ENCODE measurements at places on chromosomes 2 and 18.

GRCh38 chr2:208024091-208024490 is 1.2 kb downstream of the PLEKHM3 start:
- DNase-seq: no peak

GRCh38 chr2:98519156-98519555 is 74.5 kb downstream of the INPP4A start:
- DNase-seq: no peak

GRCh38 chr2:37271376-37272067 is 40.1 kb downstream of the NDUFAF7 start:
- DNase-seq: no peak

DNA sequence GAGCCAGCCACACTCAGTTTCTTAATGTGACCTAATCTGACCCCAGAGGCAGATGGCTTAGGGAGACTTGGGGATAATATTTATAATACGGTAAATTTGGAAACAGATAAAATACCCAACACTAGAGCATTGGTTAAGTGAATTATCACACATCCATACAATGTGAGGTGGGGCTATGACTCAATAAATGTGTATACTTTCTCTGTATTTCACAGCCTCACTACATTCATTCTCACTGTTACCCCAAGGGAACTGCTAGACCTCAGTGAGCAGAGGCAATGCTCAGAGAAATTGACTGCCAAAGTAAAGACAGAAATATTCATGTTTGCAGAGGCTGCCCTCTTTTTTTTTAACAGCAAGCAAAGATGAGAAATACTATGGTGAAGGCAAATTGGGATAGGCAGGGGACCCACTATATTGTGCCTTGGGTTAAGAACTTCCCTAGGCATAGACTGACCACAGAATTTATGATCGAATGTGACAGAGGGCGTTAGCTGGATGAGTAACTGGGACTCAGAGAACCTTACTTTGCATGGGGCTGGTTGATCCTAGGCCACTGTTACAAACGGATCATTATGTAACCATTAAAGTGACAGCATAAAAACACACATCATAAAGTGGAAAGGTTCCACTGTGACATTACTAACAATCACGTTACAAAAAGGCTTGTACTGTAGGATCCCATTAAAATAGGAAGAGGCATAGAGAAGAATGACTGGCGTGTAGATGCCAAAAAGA is 246.0 kb upstream of the LYPD1 start:
- DNase-seq: no peak

DNA sequence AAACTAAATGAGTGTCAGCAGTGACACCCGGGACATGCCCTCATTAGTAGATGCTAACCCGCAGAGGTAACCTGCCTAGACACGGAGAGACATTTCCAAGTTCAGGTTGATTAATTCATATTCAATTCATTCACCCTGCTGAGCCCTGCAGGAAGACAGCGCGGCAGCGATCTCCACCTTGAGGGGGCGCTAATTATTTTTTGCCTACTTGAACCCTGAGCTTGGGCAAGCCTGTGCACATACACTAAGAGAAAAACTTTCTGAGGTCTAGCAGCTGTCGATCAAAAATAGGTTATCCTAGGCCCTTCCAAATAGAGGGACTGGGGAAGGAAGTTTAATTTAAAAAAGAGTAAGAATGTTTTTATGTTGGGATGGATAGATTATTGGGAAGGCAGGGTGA is 1.3 kb upstream of the LYPD6 start:
- peak; percentile 38 for DNase-seq

- DNase-seq: no peak
Measured at GRCh38 chr2:12587729-12588522, 128.8 kb upstream of the TRIB2 start.

GRCh38 chr2:233563663-233564430 is 2.7 kb downstream of the USP40 start:
- no peak for DNase-seq

DNA sequence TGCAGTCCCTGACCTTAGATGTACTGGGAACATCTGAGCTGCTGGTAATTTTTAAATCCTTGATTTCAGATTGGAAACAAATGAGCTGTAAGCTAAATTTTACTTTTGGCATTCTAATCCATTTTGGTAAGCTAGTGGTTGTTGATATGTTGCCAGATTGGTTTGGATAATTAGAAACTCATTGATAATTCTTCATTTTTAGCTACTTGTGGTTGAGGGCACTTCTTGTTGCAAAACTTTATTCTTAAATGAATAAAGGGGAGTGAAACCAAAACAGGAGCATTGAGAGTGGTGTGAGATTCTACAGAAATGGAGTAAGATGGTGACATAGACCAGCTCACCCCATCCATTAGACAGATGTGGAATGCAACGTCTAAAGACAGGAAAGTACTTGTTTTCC is 64.5 kb downstream of the ITGB1BP1 start:
- DNase-seq: no peak

DNA sequence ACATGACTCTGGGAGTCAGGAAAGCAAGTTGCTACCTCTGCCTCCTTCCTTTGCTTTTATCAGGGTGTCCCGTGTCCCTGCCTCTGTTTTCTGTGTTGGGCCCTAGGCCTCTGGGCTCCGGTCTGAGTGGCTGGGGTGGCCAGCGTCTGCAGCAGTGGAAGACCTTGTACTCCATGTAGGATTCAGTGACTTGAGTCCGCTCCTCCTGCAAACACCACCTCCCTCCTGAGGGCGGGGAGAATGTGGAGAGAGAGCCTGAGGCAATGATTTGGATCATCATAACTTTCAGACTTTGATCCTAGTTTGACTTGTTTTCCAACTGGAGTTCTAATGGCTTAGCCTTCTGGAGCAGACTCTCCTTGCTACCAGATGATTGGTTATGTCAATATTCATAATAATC is 30.8 kb downstream of the ATP6V1C2 start:
- no peak for DNase-seq

DNA sequence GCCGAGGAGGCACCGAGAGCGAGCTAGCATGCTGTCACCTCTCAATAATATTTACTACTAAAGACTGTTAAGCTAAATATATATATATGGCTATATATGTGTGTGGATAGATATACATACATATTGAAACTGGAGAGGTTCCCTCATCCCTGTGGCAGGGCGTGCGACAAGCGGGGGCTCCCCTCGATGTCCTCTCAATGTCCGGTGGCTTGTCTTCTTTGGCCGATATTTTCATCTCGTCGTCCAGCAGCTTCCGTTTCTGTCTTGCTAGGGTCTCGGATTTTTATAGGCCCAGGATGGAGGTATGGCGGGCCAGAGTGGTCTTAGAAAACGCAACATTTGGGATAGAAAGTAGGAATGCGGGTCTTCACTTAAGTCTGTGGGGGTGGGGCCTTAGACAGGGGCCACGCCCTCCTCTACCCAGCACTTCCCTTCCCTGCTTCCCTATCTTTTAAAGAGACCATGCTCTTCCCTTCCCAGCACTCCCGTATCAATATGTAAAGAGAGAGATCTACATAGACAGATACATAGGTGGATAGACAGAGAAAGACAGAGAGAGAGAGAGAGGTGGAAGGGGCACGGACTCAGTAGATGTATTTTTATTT is 866.8 kb downstream of the DSC3 start:
- DNase-seq: no peak

GRCh38 chr2:23480957-23481797 is 96.2 kb downstream of the KLHL29 start:
- DNase-seq: no peak

- DNase-seq: no peak
Measured at GRCh38 chr2:1967242-1968208, 223.2 kb upstream of the PXDN start.

- DNase-seq: no peak
Measured at GRCh38 chr18:13471971-13472628, 253.5 kb downstream of the LDLRAD4 start.

DNA sequence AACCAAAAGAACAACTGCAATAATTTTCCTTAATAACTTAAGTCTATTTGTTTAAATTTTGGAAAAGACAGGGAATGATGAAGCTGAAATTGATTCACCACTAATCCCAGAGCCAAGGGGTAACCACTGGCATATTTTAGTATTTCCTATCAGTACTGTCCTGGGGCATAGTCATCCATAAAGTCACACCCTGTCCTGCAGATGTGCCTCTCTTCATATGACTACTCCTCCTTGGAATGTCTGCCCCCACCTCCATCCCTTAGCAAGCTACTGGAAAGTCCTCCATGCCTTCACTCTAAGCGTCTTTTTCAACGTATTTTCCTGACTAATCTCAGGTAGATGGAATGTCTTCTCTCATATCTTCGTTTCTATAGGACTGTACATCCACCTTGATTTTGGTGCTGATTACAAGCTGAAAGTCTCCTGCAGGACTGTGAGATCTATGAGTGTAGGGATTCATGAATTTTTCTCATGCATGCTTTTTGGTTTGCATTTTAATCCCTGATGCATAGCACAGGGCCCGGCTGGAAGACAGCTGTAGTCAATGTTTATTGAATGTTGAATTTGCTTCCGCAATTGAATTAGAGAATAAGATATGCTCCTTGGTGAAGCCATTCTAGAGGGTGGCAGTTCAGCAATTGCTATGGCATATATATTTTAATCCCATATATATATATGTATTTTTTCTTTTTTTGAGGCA is 85.6 kb downstream of the MOGAT1 start:
- no peak for DNase-seq

GRCh38 chr2:85577386-85578242 is at the start of gene VAMP8:
TSS of gene VAMP8 (plus strand) at chr2:85577586. CDS start at chr2:85577647, 61 bp downstream.
- DNase-seq: peak; percentile 44

GRCh38 chr2:216224388-216224787 is 115.2 kb downstream of the XRCC5 start:
- no peak for DNase-seq

- no peak for DNase-seq
Measured at GRCh38 chr2:218904176-218904575, 23.5 kb downstream of the WNT10A start.

GRCh38 chr2:127039387-127040031 is 67.4 kb downstream of the BIN1 start:
- DNase-seq: no peak

DNA sequence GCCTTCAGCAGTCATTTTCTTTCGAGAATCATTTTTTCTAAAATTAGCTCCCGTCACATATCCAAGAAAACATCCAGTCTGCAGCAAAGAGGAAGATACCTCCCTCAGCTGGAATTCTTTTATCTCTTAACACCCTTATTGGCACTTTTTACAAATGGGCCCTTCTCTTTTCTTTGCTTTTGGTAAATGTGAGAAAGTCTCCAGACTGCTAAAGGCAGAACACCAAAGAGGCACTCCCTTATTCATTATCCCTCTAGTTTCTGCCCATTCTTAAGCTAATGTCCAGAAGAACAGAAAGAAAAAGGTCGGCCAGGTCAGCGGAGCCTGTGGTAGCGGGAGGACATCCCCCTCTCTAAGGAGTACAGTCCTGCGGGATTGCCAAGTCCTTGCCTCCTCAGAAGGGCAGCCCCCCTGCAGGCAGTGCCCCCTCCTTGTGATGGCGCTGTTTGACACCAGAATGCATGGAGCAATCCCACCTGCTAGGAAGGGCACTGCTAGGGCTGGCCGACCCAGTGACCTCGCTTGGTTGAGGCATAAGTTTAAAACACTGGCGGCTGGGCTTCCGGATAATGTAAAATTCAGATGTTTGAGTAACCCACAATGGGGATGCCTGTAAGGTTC is 34.0 kb downstream of the ST6GAL2 start:
- no peak for DNase-seq

GRCh38 chr2:46801731-46802664 is 113.6 kb downstream of the MCFD2 start:
- no peak for DNase-seq

DNA sequence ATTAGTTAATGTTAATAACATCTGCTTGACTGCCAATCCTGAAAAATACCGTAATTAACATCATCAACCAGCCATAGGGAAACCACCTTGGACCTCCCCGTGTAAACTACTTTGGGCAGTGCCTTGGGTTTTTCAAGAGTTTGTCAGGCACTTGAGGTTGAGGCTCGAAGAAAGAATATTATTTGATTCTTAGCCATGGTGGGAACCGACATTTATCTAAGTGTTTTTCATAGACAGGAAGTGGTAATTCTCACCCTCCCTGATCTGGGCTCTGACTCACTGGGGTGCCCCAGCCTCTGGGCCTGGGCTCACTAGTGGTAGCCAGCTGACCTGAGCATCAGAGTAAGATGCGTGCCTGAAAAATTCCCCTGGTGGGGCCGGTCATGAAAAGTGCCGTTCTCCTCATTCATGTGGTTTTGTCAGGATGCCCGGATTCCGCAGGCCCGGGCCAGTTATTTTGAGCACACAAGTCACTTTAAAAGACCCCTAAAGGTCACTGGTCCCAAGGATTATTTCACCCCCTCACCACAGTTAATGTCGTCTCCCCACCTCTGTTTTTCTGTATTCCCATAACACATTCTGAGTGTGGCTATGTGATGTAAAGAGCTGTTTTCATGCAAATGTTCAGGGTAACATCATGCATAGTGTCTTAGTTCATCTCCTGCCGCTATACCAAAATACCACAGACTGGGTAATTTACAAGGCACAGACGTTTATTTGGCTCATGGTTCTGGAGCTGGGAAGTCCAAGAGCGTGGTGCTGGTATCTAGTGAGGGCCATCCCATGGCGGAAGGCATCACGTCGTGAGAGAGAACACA is 21.6 kb upstream of the SPATA3 start:
- no peak for DNase-seq

- DNase-seq: no peak
Measured at GRCh38 chr18:32469691-32470459, 807 bp downstream of the GAREM1 start.

GRCh38 chr2:162473-163382 is 101.1 kb downstream of the SH3YL1 start:
- no peak for DNase-seq

- no peak for DNase-seq
Measured at GRCh38 chr18:48922801-48923730, 27.7 kb downstream of the SMAD7 start.

GRCh38 chr2:223934870-223935269 is 10.3 kb downstream of the WDFY1 start:
- no peak for DNase-seq

DNA sequence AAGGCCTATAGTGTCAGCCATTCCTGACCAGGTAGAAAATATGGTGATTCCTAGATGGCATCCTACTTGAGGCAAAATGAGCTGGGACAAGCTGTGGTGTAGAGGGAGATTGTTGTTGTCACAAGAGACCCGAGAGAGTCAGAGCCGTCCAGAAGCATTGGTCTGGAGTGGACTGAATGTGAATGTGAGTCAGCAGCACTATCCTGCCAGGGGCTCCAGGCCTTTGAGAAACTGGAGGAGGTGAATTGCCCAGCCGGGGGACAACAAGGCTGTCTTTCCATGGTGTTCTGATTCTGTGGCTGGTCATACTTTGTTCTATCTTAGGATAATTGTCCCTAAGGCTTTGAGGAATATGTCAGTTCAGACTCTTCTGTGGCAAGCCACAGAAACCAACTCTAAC is 29.4 kb upstream of the EIF2AK3 start:
- no peak for DNase-seq

- no peak for DNase-seq
Measured at GRCh38 chr2:196696423-196697079, 57.0 kb downstream of the CCDC150 start.

GRCh38 chr18:76622651-76623050 is 127.6 kb upstream of the ZNF516 start:
- no peak for DNase-seq

GRCh38 chr2:88873620-88874019 is 182.1 kb downstream of the RPIA start:
- no peak for DNase-seq

GRCh38 chr2:152569186-152569585 is 148.1 kb downstream of the PRPF40A start:
- no peak for DNase-seq
